ENCODE measurements at places on chromosomes 1 and 21. TPM values are rescaled to one million over a fixed set of nuclear protein-coding genes. Genes with fewer than 3 reads are reported as not detected.
A peak's percentile ranks its signal among the peaks of the same experiment; 100 is the strongest.

DNA sequence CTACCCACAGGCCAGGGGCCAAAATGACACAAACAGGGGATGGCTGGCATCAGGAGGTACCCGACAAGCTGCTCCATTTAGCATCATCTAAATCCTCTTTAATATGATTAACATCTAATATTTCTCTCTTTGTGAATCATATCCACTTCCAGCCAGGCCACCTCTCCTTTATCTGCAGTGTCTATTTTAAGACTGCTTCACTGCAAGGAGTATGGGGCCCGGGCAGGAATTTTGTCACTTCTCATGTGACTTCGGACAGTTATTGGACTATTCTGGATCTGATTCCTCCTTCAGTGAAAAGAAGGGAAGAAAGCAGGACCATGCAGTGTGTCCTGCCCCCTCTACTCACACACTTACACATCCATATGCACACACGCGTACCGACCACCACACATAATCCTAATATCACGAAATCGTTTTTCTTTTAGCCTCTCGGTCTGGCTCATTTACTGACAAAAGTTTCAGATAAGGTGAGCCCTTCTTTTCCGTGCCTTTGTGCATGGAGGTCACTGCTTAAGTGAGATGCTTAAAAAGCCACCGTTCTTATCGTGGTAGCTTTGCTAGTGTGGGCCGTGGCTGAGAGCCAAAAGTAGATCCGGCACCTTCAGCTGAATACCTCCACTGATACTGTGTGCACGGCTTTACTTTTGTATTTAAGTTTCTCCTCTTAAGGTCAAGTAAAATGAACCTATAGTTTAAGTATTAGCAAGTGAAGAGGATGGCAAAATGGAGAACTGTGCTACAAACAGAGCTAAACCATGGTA lies 26.0 kb downstream of the PROX1 start:
- no peak for DNase-seq

DNA sequence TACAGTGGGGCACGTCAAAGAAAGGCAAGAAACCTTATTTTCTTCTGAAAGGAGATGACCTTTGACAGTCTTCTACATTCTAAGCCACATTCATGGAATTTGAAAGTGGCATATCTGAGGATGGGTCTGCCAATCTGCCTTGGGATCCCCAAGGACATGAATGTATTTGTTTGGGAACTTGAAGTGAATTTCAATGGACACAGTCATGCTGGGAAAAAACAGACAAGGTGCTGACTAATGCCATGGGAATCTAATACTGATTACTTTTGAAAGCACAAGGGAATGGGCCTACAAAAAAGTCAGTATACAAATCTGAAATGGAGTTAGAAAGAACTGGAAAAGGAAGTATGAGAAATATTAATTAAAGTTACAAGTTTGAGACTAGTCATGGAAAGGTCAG lies 128.8 kb downstream of the KCNJ6 start:
- DNase-seq: peak; percentile 89

PGM1 gene
- total RNA-seq: 99.7 TPM

DNA sequence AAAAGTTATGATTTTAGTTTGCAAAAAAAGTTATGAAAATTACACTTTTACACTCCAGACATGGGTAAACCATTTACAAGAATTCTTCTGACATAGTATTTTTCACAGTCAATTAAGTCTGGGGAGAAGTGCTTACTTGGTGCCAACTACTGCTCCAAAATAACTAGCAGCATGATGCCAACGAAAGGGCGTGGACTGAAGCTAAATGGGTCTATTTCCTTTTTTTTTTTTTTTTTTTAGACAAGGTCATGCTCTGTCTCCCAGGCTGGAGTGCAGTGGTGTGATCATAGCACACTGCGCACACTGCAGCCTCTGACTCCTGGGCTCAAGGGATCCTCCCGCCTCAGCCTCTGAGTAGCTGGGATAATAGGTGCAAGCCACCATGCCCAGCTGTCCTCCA lies 43.2 kb downstream of the FMO4 start:
- DNase-seq: peak; percentile 93

HPDL gene
- 0.52 TPM for total RNA-seq

AGMAT gene
- total RNA-seq: 5.6 TPM

DNA sequence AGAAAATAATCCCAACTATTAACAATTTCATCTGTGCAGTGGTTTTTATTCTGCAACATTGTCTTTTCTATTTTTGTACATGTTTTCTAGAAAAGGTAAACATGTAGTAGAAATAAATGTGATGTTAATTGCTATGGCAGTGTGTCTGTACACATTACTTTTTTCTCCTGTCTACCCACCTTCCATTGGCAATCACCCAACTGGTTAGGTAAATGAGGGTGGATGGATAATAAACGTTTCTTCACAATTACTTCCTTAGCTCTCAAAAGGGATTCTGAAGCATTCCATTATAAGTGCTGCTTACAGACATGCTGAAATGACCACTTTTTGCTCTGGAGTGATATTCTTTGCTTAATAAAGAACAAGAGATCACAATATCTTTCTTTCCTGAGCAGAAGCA lies 61.4 kb downstream of the MAGI3 start:
- DNase-seq: peak; percentile 24

SERINC2 gene
- 38.6 TPM for total RNA-seq

Data from renal cortical epithelial cell (primary cell).